Foreskin keratinocyte (primary cell): ENCODE measurements at places on chromosomes 2 and 18.

GRCh38 chr2:161230959-161231358, 70.7 kb downstream of the TANK start:
- DNase-seq, result no peak

- no peak for DNase-seq
Observed at GRCh38 chr2:46202453-46202852, 94.8 kb upstream of the EPAS1 start.

- DNase-seq, result no peak
Observed at GRCh38 chr18:39843546-39843945, 2111.5 kb upstream of the PIK3C3 start.

DNA sequence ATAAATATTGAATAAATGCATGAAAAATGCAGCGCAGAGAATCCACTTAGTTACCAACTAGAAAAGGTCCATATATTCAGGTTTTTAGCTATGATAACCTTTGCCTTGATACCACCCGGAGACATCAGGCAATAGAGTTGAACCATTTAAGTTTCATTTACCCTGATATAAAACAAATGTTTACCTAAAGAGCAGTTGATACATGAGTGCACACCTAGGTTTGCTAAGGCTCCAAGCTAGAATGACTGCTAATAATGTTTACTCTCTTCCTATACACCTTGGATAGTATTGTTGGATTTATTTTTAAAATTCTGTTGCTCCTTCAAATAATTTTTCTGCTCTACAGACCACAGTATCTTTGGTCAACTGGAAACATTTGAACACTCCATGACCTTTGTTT, 1463.6 kb downstream of the LRP1B start:
- no peak for DNase-seq

DNA sequence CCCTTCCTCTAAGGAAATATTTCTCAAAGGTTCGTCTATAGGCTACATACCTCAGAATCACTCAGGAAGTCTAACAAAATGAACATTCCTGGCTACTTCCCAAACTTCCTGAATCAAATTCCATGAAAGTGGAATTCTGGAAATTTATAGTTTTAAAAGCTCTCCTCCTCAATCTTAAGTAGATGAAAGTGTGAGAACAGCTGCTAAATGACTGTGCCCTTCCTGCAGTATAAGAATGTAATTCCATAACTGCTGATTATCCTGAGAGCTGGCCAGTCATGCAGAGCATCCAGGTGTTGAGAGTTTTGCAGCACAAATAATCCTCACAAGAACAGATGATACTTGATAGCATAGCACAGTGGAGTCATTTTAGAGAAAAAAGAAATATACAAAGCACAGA, 265.0 kb downstream of the KCNJ3 start:
- no peak for DNase-seq

DNA sequence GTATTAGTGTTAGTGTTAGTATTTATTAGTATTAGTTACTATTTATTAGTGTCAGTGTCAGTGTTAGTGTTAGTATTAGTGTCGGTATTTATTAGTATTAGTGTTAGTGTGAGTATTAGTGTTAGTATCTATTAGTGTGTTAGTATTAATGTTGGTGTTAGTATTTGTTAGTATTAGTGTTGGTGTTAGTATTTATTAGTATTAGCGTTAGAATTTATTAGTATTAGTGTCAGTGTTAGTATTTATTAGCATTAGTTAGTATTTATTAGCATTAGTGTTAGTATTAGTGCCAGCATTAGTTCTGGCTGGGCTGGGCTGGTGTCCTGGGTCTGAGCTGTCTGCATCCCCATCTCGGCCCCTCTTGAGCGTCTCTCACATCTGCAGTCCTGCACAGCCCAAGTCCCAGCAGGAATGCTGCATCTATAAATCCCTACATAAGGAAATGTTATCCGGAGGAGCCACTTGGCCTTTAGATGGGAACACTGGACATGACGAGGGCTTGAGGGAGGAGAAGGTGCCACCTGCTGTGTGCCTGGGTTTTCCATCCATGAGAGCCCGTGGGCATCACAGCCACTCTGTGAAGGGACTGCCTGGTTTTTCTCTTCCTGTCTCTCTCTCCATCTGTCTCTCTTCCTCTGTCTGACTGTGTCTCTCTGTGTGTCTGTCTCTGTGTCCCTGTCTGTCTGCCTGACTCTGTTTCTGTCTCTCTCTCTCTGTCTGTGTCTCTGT, 33.6 kb downstream of the TWIST2 start:
- no peak for DNase-seq

- no peak for DNase-seq
Observed at GRCh38 chr2:191679818-191680600, 2.1 kb downstream of the NABP1 start.

GRCh38 chr2:198098918-198099317, 294.5 kb downstream of the PLCL1 start:
- no peak for DNase-seq

DNA sequence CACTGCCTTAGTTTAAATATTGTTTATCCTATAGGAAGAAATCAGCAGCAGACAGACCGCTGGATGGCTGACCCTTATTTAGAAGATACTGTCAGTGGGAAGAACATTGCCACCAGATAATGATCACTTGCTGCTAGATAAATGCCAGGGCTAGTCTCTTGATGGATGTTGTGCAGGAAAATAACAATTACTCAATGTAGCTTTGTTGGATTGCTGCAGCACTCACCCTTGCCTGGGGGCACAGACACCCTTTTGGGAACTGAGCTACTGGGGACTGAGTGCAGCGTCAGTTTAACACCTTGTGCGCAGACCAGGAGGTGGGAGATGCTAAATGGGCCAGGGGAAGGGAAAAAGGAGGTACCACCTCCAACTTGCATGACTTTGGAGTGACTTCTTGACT, 64.2 kb upstream of the CAPN13 start:
- no peak for DNase-seq
